ENCODE measurements at places on chromosomes 3 and 15.

- no peak for DNase-seq
Observed at GRCh38 chr3:192026661-192027060, 565.7 kb downstream of the PYDC2 start.

- no peak for DNase-seq
Observed at GRCh38 chr3:24060055-24060454, 115.0 kb downstream of the NR1D2 start.

DNA sequence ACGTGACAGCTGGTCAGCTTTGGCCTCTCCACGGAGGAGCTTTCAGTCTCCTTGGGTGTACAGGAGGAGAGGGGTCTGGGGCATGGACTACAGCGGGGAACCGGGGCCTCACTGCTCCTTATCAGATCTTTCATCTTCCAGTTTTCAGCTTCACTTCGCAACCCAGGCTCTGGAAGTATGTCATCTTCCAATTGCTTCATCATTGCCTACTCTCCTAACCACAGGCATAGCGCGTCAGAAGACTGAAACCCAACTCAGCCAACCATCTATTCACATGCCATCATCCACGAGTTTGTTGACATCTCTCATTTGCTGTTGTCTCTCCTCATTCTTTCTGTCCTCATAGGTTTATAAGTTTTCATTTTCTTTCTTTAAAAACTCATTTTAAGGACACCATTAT, 119.5 kb downstream of the MYLK start:
- peak; percentile 46 for DNase-seq

- no peak for DNase-seq
Observed at GRCh38 chr3:156902916-156903315, 76.8 kb downstream of the LEKR1 start.

DNA sequence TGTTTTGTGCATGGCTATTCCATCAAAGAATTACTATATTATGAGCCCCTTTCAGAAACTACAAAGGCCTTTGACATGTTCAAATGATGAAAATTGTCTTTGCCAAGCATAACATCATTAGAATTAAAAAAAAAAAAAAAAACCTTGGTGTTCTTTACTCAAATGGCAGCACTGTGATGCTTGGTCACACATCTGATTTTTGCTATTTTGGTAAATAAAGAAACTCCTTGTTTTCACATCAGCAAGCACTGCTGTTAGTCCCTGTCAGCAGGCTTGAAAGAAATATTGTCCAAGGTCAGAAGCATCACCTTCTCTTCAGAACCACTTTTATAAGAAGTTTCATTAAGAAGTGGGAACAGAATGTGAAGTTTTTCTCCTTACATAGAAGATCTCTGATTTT, 537.3 kb downstream of the MFSD1 start:
- no peak for DNase-seq

DNA sequence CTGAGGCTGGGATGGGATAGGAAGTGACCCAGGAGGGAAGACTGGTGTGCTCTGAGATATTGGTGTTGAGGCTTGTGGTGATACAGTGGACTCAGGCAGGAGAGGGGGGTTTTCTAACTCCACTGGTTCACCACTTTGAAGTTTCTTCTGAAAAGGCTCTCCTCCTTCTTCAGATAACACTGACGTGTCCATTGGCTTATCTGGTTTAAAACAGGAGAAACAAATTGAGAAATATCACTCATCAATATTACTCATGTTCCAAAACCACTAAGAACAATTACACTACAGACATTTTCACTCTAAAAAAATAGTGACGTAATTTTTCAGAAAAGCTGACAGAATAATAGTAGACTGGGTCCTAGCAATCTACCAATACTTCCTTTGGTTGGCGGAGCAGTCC, 23.1 kb downstream of the TP53BP1 start:
- DNase-seq, result no peak

DNA sequence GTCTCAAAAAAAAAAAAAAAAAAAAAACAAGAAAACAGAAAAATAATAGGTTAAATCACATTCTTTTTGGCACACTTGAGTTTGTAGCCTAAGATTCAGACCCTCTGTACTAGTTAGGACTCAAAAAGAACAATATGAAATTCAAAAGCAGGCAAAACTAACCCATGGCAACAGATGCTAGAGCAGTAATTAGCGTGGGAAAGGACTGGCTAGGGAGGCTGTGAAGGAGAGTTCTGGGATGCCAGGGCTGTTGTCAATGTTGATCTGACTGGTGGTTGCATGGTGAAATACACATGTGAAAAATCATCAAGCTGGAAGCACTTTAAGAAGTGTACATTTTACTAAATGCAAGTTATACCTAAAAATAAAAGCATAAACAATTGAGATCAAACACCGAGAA, 35.6 kb downstream of the KLHL6 start:
- DNase-seq, result no peak

DNA sequence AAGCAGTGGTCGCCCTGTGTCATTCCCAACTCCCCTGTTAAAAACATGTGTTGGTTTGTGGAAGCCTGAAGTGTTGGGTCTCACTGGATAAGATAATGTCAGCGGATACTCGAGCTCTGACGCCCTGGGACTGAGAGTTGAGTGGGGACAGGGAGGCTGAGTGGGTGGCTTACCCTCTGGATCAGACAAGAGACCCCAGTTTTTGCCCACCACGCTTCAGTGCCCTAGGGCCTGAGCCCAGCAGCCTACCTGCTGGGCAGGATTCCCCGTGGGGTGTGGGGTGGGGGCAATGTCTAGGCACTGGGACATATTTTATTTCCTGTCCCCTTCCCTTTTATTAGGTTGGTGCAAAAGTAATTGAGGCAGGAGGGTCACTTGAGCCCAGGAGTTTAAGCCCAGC, 75.0 kb downstream of the SMAD6 start:
- DNase-seq, result no peak

DNA sequence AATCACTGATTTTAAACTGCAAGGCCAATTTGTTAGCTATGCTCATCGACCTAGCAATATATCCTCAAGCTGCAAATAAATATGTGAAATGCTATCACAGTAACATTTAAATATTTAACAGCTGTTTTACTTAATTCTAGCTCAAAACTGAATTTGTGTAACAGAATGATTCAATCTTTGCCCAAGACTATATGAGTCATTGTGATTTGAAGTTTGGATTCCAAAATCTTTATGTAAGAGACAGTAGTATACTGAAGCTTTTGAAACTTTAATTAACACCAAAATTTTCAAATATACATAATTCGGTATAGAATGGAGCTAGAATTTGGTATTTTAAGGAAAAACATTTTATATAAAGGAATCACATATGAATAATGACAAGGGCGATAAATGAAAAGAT, 603.0 kb upstream of the ROBO2 start:
- no peak for DNase-seq

DNA sequence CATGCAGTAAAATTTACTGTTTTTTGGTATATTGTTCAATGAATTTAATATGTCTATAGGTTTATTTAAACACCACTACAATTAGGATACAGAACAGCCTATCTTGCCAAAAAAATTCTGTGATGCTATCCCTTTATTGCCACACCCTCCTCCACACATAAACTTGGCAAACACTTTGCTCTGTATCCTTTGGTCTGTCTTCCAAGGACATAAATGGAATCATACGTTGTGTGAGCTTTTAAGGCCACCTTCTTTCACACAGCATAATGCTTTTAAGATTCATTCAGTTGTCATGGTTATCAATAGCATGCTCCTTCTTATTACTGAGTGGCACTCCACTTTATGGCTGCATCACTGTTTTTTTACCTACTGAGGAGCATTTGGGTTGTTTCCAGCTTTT, 71.5 kb downstream of the CERS3 start:
- no peak for DNase-seq

DNA sequence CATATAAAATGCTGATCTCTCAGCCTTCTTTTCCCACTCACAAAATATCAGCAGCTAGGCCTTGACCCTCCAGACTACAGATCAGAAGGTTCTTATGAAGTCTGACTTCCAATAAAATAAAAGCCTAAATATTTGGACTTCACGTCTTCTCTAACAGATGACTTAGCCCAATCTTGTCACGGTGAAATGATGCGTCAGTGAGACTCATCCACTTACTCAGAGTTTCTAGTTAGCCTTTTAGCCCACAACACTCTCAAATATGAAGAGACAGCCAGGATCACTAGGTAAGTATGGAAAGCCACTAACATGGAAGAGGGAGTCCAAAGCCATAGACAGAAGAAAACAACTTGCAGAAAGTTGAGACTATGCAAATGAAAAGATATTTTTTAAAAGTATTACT, 601.2 kb downstream of the PYDC2 start:
- DNase-seq, result no peak

DNA sequence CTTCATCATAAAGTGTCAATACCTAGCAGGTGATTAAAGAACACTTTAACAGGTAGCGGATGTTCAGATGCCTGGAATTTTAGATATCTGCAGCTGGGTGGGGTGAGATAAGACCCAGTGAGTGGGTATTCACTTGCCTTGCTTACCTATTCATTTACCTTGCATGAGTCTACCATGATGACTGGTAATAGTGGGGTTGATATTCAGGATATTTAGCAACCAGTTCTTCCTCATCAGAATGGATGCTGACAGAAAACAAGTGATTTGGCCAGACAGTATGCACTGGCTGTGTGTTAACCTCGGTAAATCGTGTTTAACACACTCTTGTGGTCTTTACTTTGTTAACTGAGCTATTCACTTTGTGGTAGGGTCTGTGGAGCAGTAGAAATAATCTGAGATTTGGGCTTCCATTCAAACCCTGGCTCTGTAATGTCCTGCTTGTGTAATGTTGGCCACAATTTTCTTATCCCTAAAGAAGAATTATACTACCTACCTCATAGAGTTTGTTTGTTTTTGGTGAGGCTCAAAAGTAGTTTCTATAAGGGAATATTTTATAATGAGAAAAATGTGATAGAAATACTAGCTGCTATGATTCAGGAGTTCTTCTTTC, 391.9 kb upstream of the TBL1XR1 start:
- DNase-seq, result no peak

GRCh38 chr3:30934208-30934550, 39.7 kb upstream of the GADL1 start:
- peak; percentile 39 for DNase-seq

DNA sequence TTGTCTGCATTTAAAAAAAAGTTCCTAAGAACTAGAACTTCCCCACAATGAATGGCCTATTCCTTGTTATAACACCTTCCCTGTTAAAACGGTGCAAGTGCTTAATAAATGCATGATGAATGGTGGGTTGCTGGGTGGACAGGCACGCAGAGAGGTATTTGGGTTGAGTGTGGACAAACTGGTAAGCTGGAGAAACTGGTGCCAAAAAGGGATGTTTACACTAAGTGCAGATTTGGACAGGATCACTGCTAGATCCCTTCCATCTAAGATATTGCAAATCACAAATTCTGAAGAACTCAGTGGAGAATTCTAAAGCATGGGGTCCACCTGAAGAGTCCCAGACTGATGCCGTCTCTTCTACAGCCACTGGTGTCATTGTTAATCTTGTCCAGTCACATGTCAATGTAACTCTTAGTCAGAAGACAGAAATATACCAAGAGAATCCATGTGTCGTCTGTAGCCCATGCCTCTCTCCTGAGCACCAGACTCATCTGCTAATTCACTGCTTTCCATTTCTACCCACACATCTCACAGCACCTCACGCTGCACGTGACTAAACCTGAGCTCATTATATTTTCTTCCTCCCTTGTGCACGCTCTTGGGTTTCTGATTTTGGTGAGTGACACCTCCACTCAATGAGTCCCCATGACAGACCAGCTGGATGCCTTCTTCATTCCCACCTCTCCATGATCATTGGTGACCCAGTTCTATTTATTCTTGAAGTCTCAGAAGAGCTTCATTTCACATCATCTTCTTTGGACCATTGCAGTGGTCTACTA, 328.9 kb downstream of the THSD4 start:
- no peak for DNase-seq

- DNase-seq, result no peak
Observed at GRCh38 chr3:10933470-10933804, 59.1 kb upstream of the SLC6A1 start.

- no peak for DNase-seq
Observed at GRCh38 chr3:42656680-42657610, 3.4 kb downstream of the ZBTB47 start.

DNA sequence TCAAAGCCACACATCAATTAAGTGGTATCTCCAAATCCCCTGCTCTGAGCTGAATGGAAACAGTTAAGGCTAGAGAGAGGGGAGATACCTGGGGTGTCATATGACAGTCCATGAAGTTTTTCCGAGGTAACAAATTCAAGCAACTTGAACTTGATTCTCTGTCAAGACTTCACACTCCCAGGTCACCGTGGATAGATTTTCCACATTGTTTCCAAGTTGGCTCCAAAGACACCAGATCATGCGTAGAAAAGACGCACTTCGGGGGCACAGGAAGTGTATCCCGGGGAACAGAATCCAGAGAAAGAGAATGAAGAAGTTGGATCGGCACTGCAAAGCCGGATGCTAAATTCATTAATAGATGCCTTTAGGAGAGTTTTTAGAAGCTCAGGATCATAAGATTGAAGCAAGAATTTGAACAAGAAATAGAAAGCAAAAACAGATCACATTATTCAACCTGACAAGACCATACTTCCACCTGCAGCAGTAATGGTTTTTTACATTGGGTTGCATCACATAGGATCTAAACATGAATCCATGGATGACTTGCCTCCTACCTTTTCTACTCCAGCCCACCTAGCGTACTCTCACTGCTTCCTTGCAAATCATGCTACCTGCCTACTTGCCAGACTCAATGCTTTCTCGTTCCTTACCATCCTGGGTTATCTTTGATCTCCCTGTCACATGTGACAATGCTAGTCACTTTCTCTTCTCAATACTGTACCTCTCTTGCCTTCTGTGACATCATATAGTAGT, 253.0 kb upstream of the ADAMTS9 start:
- DNase-seq, result no peak

- DNase-seq, result no peak
Observed at GRCh38 chr15:48645558-48646330, at the start of gene FBN1. Gene FBN1 (minus strand): TSS chr15:48645709. CDS start chr15:48644769, 940 bp downstream.

GRCh38 chr3:121482660-121483059, 63.1 kb downstream of the POLQ start:
- peak; percentile 21 for DNase-seq

DNA sequence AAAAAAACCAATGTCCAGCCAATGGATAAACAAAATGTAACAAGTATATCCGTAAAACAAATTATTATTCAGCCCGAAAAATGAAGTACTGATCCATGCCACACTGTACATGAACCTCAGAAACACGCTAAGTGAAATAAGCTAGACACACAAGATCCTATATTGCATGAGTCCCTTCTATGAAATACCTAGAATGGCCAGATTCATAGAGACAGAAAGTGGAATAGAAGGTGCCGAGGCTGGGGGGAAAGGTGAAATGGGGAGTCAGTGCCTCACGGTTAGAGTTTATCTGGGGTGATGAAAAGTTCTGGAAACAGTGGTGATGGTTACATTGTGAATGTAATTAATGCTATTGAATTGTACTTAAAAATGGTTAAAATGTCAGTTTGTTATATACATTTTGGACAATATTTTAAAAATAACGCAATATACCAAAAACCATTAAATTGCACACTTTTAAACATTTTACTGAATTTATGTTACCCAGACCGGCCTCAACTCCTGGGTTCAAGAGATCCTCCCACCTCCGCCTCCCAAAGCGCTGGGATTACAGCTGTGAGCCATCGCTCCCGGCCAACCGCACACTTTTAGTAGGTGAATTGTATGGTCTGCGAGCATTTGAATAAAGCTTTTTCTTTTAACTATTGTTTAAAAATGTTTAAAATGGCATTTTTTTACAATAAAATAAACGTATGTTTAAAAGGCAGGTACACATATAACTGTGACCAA, 2.1 kb downstream of the RNF168 start:
- peak; percentile 55 for DNase-seq
